Hematopoietic multipotent progenitor cell treated with erythropoietin and hydrocortisone succinate and interleukin-3 and kit ligand, for 8 days (in vitro differentiated cells): ENCODE measurements at places on chromosomes 16 and 17.

GRCh38 chr16:84044118-84044488 lies 1.5 kb upstream of the SLC38A8 start:
- peak; percentile 45 for DNase-seq

DNA sequence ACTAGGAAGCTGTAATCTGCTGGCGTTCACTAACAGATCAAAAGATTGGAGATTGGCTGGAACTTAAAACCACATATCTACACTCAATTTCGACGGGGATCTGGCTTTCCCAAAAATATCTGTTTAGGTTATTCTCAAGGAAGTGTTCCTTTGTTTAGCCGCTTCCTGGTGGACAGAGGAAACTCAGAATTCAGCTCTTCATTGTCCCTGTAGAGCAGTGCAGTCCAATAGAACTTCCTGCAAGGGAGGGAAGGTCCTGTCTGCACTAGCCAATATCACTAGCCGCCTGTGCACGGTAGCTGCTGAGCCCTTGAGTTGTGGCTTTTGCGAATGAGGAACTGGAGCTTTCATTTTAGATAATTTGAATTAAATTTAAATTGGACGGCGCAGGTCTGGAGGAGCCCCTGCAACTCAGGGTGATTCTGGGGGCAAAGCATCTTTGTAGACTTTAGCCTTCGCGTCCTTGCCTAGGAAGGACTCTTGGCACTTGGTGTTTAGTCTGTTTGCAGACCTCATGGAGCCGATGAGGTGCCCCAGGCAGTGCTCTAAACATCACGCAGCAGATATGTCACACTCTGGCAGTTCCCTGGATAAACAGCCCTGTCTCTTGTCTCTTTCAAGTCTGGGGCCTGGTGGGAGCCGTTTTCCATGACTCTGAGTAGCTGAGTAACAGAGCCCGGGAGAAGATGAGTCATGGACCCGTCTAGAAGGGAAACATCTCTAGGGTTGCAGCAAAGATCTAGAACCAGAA lies 122.2 kb downstream of the CCDC182 start:
- DNase-seq, result no peak

DNA sequence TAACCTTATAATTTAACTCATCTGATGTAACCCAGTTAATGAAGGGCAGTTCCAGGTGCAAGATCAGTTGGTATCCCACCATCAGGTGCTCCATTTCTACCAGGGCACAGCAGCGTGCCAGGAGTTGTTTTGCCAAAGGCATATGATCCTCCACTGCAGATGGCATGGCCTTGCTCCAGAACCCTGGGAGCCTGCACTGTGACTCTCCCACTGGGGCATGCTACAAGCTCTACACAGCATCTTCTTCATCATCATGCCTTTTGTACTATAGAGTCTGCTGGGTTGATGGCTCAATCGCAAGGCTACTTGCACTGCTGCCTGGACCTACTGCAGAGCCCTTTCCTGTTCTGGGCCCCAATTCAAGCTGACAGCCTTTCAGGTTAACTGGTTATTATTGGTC lies 11.3 kb upstream of the MAPT start:
- DNase-seq, result no peak

GRCh38 chr16:23914946-23915530 lies 79.3 kb downstream of the PRKCB start:
- DNase-seq, result no peak

GRCh38 chr16:19396555-19397011 lies 21.1 kb upstream of the TMC5 start:
- DNase-seq, result peak; percentile 21

DNA sequence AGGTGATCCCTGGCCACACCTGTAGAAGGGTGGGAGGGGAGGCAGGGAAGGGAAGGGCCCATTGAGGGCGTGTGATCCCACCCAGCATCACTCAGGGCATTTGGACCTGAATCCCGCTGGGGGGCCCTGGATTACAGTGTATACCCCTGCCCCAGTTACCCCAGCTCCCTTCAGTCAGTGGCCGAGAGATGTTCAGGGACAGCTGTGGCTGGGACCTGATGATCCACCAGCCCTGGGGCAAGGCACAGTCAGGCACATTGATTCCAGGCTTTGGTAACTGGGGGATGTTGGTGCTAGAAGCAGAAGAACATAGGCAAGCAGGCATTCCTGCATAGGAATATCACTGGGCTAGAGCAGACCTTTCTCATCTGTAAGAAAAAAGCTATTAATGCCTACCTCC lies 170.3 kb downstream of the FOXL1 start:
- no peak for DNase-seq

DNA sequence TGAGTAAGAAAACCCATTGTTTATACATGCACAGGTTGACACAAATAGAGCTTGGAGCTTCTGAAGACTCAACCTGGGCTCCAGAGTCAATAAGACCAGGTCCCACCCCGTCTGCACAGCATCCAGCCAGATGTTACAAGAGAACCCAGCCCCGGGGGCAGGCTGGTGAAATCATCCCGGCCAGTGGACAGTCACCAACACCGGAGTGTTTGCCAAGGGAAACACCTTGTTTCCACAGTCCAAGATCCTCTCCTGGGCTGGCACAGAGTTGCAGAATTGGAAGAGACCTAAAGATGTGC lies 90.3 kb downstream of the RAB11FIP4 start:
- no peak for DNase-seq

DNA sequence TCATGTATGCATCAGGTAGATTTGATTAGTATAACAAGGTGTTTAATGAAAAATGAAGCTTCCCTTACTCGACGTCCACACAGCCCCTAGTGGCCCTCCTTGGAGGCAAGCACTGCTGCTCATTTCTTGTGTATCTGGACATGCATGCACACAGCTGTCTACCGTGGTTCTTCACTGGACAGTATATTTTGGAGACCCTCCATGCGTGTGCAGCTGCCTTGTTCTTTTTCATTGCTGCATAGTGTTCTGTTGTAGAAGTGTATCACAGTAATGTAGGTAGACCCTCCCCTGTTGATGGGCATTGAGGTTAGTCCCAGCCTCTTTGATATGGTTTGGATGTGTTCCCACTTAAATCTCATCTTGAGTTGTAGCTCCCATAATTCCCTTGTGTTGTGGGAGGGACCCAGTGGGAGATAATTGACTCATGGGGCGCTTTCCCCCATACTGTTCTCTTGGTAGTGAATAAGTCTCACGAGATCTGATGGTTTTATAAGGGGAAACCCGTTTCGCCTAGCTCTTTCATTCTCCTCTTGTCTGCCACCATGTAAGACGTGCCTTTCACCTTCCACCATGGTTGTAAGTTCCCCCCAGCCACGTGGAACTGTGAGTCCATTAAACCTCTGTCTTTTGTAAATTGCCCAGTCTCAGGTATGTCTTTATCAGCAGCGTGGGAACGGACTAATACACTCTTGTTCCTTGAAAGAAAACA lies 6.3 kb downstream of the CMIP start:
- DNase-seq, result peak; percentile 23

GRCh38 chr16:80932708-80933095 lies 74.0 kb downstream of the CMC2 start:
- no peak for DNase-seq

DNA sequence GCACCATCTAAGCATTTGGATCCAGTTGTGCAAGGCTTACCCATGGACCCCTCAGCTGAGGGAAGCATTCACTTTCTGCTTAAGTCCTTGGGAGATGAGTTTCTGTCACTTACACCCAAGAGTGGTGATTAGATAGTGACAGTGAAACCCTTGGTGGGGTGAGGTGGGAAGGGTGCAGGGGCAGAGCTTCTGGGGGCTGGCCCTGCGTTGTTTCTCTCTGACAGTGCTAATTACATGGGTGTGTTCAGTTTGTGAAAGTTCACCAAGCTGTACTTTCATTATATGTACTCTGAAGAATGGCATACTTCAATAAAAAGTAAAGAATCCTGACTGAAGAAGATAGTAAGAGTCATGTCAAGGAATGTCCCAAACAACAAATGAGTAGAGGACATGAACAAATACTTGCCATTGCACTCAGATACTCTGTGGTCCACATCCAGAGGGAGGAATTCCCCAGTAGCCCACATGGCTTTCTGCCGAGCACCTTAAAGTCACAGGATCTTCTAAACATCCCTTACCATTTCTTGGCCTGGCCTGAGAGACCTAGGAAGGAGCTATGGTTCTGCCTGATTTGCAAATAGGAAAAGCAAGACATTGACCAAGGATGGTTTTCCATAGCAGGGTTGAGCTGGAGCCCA lies 8.4 kb downstream of the CHST6 start:
- DNase-seq, result no peak

DNA sequence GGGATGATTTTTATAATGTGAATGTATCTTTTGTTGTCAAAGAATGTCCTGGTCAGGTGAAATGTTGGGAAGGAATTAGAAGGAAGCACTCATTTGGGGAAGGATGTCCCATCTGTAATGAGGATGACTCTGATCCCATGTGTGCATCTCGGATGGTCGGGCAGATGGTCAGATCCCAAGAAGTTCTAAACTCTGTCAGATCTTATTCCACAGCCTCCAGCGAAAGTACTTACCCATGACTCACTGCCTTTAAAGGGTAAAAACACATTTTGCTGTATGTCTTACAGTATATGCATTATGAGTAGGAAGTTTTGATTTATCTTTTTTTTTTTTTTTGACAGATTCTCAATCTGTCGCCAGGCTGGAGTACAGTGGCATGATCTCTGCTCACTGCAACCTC lies 548 bp upstream of the KRTAP4-11 start:
- DNase-seq, result no peak
